GM12865 (cell line): ENCODE measurements at places on chromosomes 12 and 14.

DNA sequence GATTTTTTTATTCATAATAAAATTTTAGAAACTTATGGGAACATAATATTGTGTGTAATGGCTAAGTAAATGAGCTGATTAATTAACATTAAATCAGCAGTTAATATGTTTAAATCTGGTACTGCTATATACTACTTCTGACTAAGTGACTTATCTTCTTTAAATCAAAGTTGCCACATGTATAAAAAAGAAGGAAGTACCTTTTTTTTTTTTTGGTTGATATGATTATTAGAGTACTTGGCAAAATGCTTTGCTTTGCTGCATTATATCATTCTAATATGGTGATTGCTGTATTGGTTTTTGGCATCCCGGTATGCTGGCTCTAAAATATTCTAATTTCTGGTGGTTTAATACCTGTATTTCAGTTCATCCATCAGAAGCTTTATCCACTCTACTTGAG lies 319.1 kb upstream of the RGS6 start:
- DNase-seq = no peak

- peak; percentile 84 for DNase-seq
Measured at GRCh38 chr12:26271889-26272492, 76.6 kb downstream of the SSPN start.

DNA sequence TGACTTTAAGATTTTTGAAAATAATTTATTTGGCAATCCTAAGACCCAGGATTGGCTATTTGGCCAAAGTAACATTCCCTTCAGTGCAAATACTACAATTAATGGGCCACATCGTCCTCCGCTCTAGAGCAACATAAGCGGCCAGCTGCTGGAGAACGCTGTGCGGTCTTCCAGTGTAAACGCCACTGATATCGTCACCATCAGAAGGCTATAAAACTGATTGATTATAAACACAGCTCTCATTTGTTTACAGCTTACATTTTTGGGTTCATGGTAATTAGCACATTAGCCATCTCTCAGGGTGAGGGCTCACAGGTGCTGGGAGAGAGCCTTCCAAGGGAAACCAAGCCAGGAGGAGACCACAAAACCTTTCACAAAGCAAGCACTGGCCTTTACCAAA lies 130.1 kb upstream of the BMP4 start:
- DNase-seq = no peak

- DNase-seq = no peak
Measured at GRCh38 chr14:30813216-30813615, 61.1 kb upstream of the COCH start.

- no peak for DNase-seq
Measured at GRCh38 chr12:2697057-2697800, 97.5 kb upstream of the FKBP4 start.
